ENCODE measurements at places on chromosomes 2 and 18.

DNA sequence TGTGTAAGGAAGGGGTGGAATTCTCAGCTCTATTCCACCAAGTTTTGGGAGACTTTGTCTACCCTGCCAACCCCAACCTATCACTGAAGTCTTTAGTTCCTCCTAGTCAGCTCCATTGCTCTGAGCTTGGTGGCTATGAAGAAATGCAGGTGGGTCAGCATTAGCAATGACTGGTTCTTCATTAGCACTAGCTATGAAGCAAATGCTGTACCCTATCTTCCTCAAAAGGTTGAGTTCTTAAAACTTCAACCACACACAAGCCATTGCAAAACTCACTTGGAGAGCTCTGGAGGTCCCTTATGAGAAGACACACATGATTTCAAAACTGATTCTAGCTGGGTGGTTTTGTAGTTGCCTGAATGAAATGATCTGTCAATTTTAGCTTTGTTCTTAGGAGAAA, 193.8 kb downstream of the IKZF2 start:
- DNase-seq = no peak

GRCh38 chr2:53969968-53970723, 647 bp downstream of the PSME4 start:
- peak; percentile 52 for DNase-seq

DNA sequence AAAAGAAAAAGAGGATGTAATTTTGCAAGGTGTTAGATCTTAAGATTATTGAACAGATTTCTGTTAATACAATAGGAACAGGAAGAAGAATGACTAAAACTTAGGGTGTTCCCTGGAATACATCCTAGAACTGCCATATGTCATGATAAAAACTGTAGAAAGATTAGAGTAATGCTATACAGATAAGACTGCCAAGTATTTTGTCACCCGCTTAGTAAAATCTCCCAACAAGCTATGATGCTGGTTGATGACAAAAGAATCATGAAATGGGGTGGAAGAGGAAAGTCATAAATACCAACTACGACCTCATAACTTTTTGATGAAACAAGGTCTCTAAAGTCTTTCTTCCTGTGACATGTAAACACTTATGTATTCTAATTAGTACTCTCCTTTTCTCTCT, 163.6 kb upstream of the COL3A1 start:
- no peak for DNase-seq

- DNase-seq = no peak
Measured at GRCh38 chr2:151336863-151337371, 20.5 kb upstream of the TNFAIP6 start.

DNA sequence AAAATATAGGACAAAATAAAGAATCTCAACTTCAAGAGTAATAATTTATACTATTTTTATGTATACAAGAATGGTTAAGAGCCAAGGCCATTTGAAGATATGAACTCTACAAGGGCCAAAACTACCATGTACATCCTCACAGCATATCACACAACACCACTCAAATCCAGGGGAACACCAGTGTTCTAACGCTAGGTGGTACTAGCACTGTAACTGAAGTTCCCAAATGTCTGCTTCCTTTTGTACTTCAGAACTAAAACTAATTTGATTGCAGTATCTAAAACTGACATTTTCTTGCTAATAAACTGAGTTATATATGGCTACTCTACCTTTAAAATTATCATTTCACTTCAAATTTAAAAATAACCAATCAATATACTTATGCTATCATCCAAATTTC, 47.0 kb downstream of the REV1 start:
- DNase-seq = peak; percentile 65

DNA sequence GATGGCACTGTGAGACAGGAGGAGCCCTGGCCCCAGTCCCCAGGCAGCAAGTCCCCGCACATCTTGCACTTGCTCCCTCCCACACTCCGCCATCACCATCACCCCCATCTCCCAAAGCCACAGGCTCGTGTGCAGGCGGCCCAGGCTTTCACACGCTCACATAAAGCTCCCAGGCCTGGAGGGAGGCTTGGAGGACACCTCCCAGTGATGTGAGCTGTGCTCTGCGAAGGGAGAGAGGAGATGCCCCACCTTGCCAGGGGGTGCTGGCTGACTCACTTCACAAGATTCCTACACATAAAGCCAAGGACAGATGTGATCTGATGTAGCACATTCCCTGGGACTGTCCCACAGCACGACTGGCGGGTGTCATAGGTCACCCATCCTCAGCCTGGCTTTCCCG, 28.9 kb downstream of the CELF4 start:
- DNase-seq = no peak

GRCh38 chr2:211833582-211834279, 704.9 kb downstream of the ERBB4 start:
- DNase-seq = no peak

GRCh38 chr18:70216788-70217187, 11.3 kb upstream of the RTTN start:
- DNase-seq = no peak

DNA sequence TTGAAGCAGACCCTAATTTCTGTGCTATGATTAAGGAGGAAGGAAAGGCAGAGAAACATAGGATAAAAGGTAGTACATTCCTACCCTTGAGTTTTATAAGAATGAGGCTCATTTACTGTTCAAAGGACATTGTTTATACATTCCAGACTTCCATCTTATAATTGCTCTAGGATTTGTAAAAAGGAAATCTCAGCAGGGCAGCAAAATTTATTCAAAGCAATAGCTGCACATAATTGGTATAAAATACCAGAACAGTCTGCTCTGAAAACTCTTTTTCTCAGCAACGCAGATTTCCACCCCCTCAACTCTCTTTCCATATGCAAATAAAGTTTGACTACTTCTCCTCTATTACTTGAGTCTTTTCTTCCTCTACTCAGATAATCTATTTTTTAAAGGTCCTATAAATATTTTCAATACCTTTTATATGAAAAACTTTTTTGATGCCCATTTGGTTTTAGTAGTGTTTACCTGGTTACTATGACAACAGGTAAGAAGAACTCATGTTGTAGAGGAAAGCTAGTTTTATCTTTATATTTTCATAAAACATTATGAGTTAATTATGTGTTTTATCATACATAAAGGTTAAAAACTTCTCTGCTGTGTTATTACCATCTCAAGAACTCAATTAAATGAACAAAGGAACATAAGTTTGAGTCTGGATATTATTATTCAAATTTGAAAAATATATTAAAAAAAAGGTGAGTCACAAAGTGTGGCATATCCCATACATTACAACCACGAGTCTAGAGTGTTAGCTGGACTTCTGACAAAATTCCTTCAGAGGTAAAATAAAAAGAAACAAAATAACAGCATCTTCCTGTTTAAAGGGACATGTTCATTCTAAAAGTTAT, 19.9 kb downstream of the RBMS1 start:
- DNase-seq = peak; percentile 25

DNA sequence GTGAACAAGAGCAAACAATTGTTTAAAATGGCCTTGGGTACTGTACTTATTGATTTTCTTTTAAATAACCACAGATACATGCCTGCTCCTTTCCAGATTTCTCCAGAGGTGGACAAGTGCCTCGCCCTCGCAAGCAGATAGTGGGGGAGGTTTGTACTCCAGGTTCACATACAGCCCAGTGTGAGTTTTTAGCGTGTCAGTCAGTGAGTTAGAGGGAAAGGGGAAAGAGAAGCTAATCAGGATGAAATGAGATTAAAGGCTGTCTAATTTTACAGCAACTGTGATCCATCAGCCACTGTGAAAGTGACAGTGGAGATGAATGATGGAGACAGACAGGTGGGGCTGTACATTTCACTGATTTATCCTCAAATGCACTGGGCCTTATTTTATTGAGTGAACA, 74.7 kb downstream of the KLHL14 start:
- DNase-seq = no peak

DNA sequence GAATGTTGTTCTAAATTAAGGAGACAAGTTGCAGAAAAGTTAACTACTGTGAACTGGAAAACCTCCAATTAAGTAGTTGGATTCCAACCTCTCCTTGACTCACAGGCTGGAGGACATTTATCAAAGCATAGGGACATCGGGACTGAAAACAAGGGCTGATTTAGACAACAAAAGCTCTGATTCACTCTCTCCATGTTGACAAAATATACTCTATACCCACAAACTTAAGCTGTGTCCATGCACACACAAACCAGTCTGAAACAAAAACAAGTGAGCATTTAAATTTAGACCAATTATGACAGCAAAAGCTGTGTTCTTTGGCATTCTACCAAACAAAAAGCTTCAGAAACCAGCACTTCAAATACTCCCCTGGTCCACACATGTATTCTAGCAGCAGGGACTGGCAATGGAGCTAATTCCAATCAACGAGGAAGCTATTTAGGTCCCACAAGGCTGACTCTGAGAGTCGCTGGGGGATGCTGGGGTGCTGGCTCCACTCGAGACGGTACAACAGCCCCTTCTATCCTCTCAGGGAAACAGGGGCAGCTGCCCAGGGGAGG, 71.4 kb downstream of the NXPH2 start:
- peak; percentile 74 for DNase-seq

- peak; percentile 100 for DNase-seq
Measured at GRCh38 chr18:35513181-35513936, 15.6 kb upstream of the INO80C start.

GRCh38 chr2:121545257-121545656, 14.6 kb downstream of the RNU4ATAC start:
- no peak for DNase-seq

DNA sequence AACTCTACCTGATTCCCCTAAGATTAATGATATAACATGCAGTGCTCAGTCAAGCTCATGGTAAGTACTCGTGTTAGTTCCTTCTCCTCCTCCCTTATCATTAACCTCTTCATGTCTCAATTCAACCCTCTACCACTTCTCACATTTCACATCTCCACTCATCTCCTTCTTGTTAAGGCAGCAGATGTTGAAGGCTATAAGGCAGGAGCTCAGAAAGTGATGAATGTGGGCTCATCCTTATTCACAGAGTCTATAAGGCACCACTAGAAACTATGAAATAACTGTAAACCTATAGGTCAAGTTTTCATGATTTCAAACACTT, 56.0 kb downstream of the CLHC1 start:
- DNase-seq = no peak

All from choroid plexus epithelial cell (primary cell).